ENCODE measurements at places on chromosomes 2 and 18.

GRCh38 chr18:51340332-51340731 lies 142.9 kb upstream of the MEX3C start:
- DNase-seq, result no peak

DNA sequence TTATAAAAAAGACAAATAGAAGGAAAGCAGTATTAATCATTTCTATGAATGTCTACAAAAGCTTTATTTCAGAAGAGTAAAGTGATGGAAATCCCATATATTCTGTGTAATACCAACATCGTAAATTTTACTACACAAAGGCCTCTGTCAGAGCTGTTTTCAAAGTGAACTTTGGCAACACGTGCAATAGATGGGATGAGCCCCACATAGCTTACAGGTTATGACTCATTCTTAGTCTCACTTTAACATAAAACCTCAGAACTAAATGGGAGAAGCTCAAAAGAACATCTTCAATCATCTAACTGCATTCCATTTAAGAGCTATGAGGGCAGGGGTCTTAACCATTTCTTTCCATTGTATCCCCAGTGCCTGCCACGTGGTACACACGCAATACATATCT lies 11.5 kb downstream of the VPS4B start:
- no peak for DNase-seq

- DNase-seq, result no peak
These were observed 22.8 kb upstream of the PTMA start for GRCh38 chr2:231685349-231686191.

GRCh38 chr18:67359873-67360838 lies 156.4 kb downstream of the DSEL start:
- peak; percentile 29 for DNase-seq

DNA sequence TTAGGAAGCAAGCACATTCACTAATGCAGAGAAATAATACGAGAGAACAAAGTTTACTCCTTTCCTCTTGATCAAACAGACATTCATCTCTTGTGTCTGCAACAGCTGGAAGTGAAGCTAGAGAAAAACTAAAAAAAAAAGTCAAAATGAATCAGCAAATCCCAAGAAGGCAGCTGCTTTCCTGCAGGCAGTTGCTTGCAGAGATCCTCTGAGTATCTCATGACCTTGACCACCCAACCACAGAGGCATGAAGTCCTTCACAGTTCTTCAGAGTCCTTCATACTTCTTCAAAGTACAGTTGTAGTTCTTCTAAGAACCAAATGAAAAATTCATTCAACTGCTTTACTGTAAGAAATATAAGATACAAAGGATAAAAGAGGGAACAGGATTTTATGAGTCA lies 97.2 kb upstream of the ACVR1C start:
- DNase-seq, result no peak

DNA sequence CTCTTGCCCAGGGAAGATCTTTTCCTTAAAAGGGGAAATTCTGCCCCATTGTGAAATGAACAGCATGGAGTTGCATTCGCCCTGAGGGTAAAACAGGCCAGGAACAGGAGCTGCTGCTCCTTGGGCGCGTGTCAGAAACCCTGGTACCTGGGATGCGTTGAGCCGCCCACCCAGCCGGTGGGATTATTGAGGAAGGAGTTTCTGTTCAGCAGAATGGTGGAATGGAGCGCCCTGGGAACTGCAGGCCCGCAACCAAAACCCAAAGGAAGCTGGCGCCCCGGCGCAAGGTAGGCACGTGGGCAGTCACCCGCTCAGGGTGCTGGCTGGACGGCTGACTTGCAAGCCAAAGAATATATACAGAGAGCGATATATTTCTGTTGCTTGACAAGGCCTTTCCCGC lies 73.5 kb downstream of the MTCL1 start:
- DNase-seq, result no peak

DNA sequence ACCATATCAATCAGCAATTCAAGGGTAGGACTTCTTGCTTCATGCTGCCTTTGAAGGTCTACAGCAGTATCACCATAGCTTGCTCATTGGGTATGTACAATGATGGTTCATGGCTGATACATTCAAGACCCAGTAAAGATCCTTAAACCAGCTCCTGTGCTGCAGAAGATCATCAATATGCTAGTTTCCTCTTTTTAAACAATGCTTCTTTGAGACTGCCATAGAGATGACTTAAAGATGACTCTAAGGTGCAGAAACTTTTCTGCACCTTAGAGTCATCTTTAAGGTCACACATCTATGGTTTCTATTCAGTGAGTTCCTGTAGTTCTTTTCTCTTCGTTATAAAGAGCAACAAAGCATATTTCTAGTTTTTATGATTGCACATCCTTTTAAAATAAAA lies 102.8 kb upstream of the KLHL14 start:
- DNase-seq, result no peak

GRCh38 chr2:188524519-188525113 lies 232.9 kb downstream of the GULP1 start:
- no peak for DNase-seq

- DNase-seq, result no peak
These were observed 1087.5 kb upstream of the NXPH2 start for GRCh38 chr2:139867601-139868226.

DNA sequence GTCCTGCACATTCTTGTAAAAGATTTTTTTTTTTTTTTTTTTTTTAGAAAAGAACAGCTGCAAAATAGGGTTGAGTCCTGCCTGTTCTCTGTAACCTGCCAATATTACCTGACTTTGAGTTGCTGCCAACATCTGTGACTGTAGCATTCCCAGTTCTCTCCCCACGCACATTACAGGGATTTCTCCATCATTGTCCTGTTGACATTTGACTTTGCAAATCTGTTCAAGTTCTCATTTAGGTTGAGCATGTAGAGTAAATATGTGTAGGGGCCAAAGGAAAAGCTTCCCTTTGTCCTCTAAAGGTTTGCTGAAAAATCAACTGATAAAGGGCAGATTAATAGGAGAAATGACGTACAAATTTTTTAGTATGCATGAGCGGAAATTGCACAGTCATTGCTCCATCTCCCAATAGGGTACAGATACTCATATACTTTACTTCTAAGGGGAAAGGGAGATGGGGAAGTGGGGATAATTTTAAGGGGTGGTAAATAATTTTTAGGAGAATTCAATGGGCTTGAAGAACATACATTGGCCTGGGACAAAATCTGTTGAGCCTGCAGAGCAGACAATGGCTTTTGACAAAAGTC lies 385.5 kb downstream of the PIK3C3 start:
- DNase-seq, result no peak

- DNase-seq, result no peak
These were observed 158.5 kb upstream of the LMAN1 start for GRCh38 chr18:59517446-59518165.

- DNase-seq, result no peak
These were observed 117.3 kb downstream of the FAM117B start for GRCh38 chr2:202752071-202752470.

DNA sequence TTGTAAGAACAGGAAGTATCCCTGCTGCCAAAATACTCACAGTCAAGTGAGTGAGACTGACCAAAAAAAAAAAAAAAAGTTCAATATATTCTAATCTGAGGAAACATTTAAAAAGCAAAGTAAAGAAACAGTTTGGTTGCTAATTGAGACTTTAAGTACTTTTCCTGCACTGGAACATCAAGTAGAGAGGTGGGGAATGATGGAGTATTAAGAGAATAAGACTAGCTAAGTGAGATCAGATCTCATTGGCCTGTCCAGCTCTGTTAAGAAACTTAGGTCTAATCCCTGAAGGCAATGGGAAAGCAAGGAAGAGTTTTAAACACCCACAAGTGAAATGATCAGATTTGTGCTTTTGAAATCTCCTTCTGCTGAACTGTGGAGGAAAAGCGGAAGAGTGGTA lies 27.8 kb upstream of the MAP4K3 start:
- DNase-seq, result no peak

DNA sequence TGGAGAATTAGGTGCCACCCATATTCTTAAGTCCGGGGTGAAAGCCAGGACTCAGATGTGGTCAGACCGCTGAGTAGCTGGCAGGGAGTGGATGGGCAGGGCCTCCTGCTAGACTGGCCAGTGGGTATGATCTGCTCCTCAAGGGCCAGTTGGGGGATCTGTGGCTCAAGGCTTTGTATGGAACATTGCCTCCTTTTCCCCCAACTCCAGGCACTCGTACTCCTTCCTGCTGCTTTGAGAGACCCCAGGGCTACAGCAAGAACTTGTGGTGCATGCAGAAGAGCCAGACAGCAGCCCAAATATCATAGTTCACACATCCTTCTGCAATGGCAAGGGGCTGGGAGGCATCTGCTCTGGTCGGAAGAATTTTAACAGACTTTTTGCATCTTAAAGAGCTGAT lies 61.7 kb downstream of the PDCL3 start:
- no peak for DNase-seq

DNA sequence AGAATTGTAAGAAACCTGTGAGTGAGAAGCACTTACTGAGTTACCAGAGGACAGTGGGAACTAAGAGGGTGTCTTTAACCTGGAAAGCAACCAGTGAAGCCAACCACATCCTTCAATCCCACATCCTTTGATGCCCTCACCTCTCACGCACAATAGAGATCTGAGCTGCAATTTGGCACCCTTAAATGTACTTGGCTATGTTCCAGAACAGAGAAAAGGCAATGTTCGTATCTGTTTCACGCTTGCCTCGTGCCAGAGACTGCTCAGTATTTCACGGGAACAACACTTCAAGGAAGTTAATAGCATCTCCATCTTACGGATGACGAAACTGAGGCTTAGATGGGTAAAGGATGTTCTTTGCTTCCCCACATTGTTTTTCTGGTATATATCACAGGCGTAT lies 167.4 kb downstream of the DPP10 start:
- no peak for DNase-seq

DNA sequence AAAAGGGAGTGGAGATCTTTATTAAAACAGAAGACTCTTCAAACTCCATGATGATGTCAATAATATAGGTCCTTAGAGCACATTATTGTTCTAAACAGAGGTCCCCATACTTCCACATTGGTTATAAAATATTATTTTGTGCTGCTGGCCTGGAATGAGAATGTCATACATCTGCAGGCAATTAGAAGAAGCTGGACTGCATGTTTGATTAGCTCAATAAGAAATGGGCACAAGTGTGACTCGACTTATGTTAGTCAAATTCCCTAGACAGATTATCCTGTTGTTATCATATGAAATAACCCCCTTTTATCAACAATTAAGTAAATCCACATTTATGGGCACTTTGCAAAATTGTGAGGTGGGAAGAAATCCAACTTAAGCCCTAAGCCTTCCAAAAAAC lies 8.8 kb downstream of the EFEMP1 start:
- no peak for DNase-seq

- no peak for DNase-seq
These were observed 69.1 kb upstream of the SLC39A10 start for GRCh38 chr2:195587966-195588365.

DNA sequence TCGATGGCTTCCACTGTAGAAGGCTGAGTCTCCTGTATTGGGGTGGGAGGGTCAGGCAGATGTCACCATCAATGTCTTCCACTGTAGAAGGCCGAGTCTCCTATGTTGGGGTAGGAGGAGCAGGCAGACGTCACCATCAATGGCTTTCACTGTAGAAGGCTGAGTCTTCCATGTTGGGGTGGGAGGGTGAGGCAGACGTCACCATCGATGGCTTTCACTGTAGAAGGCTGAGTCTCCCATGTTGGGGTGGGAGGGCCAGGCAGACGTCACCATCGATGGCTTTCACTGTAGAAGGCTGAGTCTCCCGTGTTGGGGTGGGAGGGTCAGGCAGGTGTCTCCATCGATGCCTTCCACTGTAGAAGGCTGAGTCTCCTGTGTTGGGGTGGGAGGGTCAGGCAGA lies 117.5 kb upstream of the TPO start:
- DNase-seq, result no peak

All from stimulated activated CD4-positive, alpha-beta T cell treated with anti-CD3 and anti-CD28 coated beads, TNF-alpha, amount 100 ng/mL, for 24 hours (primary cell).